ENCODE measurements at places on chromosomes 12 and 14. TPM values are rescaled to one million over a fixed set of nuclear protein-coding genes. Genes with fewer than 3 reads are reported as not detected.

The TPPP2 gene
- not detected for total RNA-seq

The SRRM4 gene
- not detected for total RNA-seq

The KLRK1 gene
- 2.6 TPM for total RNA-seq

The RPL10L gene
- total RNA-seq, result not detected

The ZNF891 gene
- total RNA-seq, result 3.4 TPM

The SYNDIG1L gene
- not detected for total RNA-seq

The LRIG3 gene
- total RNA-seq, result 87.2 TPM

The HCAR1 gene
- 5.1 TPM for total RNA-seq

The CISTR gene
- total RNA-seq, result not detected

The SLCO1B1 gene
- not detected for total RNA-seq

The CBX5 gene
- total RNA-seq, result 28.4 TPM

The SART3 gene
- 36.5 TPM for total RNA-seq

The SSPN gene
- 21.0 TPM for total RNA-seq

The PLXNC1 gene
- 32.3 TPM for total RNA-seq

The APOF gene
- not detected for total RNA-seq

The MORN3 gene
- not detected for total RNA-seq

The CFAP251 gene
- total RNA-seq, result 4.6 TPM

The TEAD4 gene
- total RNA-seq, result 6.0 TPM

The HOMEZ gene
- 11.1 TPM for total RNA-seq

The GYS2 gene
- not detected for total RNA-seq

The CCDC177 gene
- not detected for total RNA-seq

The OR6C74 gene
- total RNA-seq, result not detected

The SPSB2 gene
- 6.4 TPM for total RNA-seq

The KLHL33 gene
- 0.16 TPM for total RNA-seq

The CLEC4D gene
- 3.8 TPM for total RNA-seq

The BEST3 gene
- not detected for total RNA-seq

The PKP2 gene
- 32.8 TPM for total RNA-seq

The PLEK2 gene
- 4.9 TPM for total RNA-seq

The CLEC6A gene
- not detected for total RNA-seq

The PTGDR gene
- total RNA-seq, result 1.0 TPM

The SLC6A12 gene
- total RNA-seq, result 2.6 TPM

The SIRT4 gene
- 1.9 TPM for total RNA-seq

The NRXN3 gene
- 2.4 TPM for total RNA-seq

The MTERF2 gene
- total RNA-seq, result 19.6 TPM

The ENDOU gene
- total RNA-seq, result 0.33 TPM

The KRT72 gene
- total RNA-seq, result not detected

The HRK gene
- total RNA-seq, result 0.17 TPM

The CLEC1A gene
- 3.9 TPM for total RNA-seq

The HOXC9 gene
- 11.9 TPM for total RNA-seq

The SMIM41 gene
- not detected for total RNA-seq

The B4GALNT3 gene
- total RNA-seq, result 0.16 TPM

The ADAM20 gene
- total RNA-seq, result 3.4 TPM

The CCDC197 gene
- total RNA-seq, result not detected

The TGM1 gene
- total RNA-seq, result not detected

The TDP1 gene
- total RNA-seq, result 13.2 TPM

The ANGEL1 gene
- 23.8 TPM for total RNA-seq

The CACNA2D4 gene
- 29.1 TPM for total RNA-seq

The IFI27 gene
- total RNA-seq, result 191 TPM

The BDKRB2 gene
- 2.8 TPM for total RNA-seq

The GLIPR1L2 gene
- 2.5 TPM for total RNA-seq

The PROX2 gene
- not detected for total RNA-seq

The SLCO1C1 gene
- 2.1 TPM for total RNA-seq

Data from subcutaneous adipose tissue (tissue), 4 donors.